Mammary epithelial cell (primary cell): ENCODE measurements at places on chromosomes 5 and 9. TPM values are rescaled to one million over a fixed set of nuclear protein-coding genes. Genes with fewer than 3 reads are reported as not detected.

GRCh38 chr5:88426441-88426840 lies 157.8 kb upstream of the TMEM161B start:
- no peak for DNase-seq

DNA sequence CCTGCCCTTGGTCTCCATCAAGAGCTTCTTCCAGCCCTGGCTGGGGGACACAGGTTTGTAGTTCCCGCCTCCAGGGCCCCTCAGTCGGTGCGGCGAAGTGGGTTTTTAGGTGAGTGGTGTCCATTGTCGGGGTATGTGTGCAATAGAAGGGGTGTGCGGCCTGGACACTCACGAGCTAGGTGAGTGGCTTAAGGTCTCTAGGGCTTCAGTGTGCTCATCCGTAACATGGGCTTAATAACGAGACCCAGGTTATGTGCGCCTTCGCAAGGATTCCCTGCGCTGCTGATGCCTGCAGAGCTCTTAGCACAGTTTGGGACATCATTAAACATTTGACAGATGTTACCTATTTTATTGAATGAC lies 656 bp downstream of the CEP78 start:
- peak; percentile 50 for DNase-seq

DNA sequence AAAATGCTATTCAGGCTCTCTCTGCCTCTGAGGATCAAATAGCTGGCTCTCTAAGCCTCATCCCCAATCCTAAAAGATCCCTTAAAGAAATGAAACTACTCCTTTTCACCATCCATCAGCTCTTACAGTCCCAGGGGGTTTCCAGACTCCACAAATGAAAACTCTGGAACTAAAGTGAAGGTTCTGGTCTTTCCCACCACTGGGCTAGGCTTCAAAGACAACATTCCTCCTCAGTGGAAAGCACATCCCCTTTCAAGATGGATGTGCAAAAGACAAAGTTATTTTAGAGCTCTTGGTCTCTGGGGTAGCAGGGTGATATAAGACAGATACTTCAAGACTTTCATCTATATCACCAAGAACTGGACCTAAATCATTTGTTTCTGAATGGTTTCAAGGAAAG lies 106.9 kb downstream of the DCP2 start:
- no peak for DNase-seq

- DNase-seq, result no peak
Observed at GRCh38 chr9:135346438-135347050, 133.0 kb upstream of the PPP1R26 start.

- DNase-seq, result no peak
Observed at GRCh38 chr5:134132372-134133187, 18.1 kb downstream of the TCF7 start.

DNA sequence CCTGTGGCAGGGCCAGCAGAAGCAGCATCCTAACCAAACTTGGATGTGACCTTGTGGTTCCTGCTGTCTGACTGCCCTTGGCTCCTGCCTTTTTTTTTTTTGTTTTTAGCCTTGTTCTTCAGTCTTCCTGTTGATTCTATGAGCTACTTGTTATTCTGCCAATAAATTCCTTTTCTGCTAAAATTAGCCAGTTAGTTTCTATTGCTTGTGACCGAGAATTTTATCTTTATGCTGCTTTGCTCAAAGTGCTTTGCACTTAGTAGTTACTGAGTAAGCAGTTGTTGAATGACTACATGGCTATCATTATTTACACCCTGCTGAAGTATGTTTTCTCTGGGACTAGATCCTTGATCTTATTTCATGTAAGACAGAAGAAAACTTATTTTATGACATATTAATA lies 20.8 kb upstream of the ATG10 start:
- DNase-seq, result no peak

DNA sequence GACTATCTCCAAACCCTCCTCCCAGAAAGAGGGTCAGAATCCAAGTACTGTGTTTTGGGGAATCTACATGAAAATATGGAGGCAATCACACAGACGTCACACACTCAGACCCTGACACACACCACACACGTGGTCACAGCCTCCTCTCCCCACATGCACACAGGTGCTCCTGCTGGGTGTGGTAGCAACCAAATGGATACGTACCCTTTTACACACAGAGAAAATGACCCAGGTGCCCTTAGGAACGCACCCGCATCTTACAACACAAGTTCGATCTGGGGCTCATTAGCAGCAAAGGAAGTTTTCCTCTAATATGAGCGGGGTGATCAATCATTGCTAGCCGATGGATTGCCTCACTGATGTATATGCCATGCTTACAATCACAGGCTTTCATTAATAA lies 480.2 kb upstream of the KLF4 start:
- no peak for DNase-seq

- no peak for DNase-seq
Observed at GRCh38 chr5:161406880-161407279, 139.6 kb downstream of the GABRB2 start.

AQP7 gene
- 0.56 TPM in 1 of 2 replicates, not detected in the other for total RNA-seq

IL6ST gene
- 103 and 114 TPM in 2 replicates for total RNA-seq

PSMD5 gene
- total RNA-seq, result 50.0 and 73.0 TPM in 2 replicates
